ENCODE measurements at places on chromosomes 4 and X.

DNA sequence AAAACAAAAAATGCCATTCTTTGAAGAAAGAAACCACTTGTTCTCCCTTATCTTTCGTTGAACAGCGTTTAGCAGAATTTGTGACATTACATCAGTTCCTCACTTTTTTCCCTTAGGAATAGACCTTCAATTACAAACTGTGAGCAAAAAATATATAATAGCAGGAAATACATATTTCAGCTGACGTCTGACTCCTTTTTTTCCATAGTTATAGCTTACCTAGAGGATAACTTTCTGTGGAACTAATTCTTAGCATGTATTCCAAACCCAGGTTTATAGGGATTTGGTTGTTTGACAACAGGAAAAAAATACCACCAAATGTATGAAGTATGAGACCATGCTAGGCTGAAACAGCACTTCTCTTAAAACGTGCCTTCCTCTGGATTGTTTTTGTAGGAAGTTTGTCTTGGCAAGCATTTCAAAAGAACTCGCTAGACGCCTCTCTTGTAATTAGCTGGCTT, 2.0 kb upstream of the LIMCH1 start:
- DNase-seq: no peak

GRCh38 chr4:55980725-55981124, 32.0 kb downstream of the CEP135 start:
- no peak for DNase-seq

DNA sequence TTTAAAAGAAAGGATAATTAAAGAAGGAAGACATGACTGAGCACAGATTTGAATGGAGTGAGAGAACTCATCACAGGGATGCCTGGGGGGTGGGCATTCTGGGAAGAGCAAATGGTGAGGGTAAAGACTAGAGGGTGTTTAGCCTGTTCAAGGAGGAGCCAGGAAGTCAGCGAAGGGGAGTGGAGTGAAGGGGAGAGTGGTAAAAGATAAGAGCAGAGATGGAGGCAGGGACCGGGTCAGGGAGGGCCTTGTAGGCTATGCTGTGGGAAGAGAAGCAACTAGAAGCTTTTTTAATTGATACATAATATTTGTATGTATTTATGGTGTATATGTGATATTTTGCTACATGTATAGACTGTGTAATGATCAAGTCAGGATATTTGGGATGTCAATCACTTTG, 2.2 kb upstream of the VGLL1 start:
- no peak for DNase-seq

DNA sequence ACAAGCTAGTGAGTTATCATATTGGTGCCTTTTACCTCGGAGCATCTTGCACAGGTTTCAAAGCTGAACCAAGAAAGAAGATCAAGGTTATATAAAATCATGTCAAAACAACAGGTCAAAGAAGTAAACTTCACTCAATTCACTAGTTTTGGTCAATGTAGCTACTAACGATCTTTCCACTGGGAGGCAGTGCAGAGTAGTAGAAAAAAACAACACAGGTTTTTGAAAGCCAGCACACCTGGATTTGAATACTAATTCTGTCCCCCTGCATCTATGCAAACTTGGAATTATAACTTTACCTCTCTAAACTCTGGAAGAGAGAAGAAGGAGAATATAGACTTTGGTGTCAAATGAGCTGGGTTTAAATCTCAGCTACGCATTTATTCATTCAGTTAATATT, 266.1 kb downstream of the GRIA3 start:
- no peak for DNase-seq

- no peak for DNase-seq
Observed at GRCh38 chr4:151646322-151646721, 114.5 kb downstream of the GATB start.

DNA sequence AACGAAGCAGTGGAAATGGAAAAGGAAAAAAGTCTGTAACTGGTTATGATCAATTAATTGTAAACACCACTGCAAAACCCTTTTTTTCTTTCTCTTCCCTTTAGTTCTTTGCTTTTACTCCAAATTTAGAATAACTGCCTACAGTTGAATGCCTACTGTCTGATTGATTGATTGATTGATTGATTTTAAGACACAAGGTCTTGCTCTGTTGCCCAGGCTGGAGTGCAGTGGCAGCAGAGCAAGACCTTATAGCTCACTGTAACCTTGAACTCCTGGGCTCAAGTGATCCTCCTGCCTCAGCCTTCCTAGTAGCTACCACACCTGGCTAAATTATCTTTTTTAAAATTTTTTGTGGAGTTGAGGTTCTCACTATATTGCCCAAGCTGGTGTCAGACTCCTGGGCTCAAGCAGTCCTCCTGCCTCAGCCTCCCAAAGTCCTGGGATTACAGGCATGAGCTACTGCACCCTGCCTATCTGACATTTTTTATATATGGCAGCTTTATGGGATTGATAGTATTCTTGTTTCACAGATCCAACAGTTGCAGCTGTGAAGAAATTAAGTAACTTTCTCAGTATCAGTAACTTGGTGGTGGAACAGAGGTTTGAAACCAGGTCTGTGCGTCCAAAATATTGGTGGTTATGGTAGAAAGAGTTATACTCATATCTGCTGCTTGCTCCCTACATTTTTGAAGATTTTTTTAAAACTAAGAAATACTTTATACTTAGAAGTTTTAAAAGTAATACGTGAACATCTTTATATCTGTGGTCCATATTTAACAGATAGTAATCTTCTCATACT, 12.4 kb downstream of the UBE2K start:
- DNase-seq: no peak

- no peak for DNase-seq
Observed at GRCh38 chr4:175087145-175087544, 169.0 kb downstream of the ADAM29 start.

- DNase-seq: no peak
Observed at GRCh38 chrX:101206471-101206870, 13.1 kb upstream of the DRP2 start.

DNA sequence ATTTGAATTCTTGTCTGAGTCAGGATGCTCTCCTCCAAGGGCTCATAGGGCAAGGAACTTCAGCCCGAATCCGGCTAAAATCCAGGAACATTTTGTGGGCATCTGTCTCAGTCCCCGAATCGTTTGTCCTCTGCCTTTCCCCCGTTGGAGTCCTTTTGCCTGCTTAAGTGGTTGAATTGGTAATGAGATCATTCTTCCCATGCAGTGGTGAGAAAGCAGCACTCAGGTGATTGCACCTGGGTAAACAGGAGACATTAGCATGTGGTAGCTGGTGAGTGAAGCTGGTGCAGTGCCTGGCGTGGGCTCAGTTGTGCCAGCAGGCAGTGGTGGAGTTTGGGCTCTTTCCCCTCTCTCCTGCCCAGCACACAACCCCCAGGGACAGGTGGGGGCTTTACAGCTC, 61.9 kb upstream of the MTM1 start:
- DNase-seq: no peak

DNA sequence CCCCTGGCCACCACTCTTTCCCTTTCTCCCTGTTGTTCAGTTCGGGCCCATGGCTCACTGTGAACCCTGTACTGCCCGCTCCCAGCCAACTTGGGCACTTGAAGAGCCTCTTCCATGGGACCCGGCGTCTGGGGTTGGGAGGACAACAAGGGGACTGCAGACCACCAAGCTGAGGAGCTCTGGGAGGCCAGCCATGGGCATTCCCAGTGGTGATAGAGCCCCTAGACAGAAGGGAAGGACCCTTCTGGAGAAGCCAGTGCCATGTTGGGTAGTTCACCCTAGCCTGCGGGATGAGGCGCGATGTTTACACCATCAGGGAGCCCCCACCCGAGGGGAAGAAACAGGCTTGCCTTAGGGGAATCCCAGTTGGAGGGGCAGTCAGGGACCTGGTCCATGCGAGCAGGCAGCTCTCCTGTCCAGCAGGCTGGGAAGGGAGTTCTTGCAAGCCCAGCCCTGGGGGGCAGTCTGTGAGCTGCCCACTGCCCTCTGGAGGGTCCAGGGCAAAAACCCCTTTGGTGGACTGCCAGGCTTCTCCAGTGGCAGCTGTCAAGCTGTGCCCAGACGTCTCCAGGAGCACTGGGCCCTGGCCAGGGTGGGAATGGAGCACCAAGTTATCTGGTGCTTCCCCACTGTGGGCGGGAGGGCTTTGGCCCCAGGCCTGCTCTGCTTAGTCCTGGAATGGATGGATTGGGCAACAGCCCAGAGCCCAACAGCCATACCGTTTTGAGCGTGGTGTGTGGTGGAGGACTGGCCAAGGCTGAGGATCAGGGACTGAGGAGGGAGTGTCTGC, 23.7 kb upstream of the UBA1 start:
- DNase-seq: no peak

DNA sequence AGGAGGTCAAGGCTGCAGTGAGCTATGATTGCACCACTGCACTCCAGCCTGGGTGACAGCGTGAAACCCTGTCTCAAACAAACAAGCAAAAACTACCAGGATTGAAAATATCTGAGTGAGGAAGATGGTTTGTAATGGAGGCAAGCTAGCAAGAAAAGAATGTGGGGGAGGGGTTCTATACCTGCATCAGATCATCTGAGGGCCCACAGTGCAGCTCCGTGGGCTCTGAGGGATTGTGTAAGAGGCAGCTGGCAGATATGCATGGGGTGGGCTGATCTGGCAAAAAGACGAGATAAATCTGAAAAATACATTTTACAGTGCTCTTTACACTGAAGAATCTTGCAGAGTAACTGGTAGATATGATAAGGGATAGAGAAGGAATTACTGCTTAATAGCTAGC, 28.9 kb upstream of the CHRNA9 start:
- no peak for DNase-seq
